ENCODE measurements at places on chromosomes 13 and 19.

GRCh38 chr13:30039511-30039911 lies 189.1 kb upstream of the UBL3 start:
- no peak for DNase-seq

DNA sequence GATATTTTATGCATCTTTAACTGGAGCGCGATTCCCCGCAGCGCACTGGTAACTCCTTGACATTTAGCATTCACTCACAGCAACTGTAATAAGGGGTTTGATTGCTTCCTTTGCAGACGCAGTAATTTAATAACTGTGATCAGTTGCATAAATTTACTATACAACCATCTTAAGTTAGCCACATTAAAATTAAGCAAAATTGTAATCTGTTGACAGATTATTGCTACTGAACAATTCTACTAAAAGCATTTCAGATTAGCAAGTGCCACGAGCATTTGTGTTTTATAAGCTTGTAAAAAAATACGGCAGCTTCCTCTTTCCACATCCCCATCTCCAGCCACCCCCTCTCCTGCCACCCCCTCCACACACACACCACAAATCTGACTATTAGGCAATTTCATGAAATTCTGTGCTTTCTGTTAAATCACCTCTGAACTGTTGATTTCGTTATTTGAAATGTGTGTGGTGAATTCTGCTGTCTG lies 44.4 kb downstream of the TSHZ3 start:
- DNase-seq = no peak

GRCh38 chr13:112392719-112393118 lies 16.6 kb downstream of the SPACA7 start:
- no peak for DNase-seq

DNA sequence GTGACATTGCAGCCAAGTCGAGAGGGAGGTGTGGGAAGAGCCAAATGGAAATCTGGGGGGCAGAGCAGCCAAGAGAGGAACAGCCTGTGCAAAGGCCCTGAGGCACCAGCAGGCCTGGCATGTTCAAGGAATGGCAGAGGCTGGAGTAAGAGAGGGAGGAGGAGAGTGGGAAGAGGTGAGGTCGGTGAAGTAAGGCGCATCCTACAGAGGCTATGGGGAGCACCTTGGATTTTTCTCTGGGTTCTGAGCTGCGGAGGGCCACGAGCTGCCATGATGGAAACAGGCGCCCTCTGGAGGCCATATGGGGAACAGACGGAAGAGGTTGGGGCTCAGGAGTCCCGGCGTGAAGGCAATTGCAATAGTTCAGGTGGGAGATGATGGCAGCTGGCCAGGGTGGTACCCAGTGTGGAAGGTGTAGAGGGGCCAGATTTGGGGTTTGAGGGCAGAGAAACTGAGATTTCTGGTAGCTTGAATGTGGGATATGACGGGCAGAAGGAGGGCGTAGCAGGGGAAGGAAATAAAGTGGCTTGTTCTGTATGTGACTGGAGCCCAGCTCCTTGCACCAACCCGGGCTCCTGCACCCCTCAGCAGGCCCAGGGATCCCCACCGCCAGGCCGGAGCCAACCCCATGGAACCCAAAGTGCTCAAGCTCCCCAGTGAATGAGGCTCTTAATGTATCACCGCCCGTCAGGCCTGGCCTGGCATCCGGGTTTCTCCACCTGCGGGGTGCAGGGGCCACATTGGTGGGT lies 20.5 kb upstream of the STRN4 start:
- peak; percentile 76 for DNase-seq

GRCh38 chr13:46683676-46684260 lies 113.2 kb downstream of the ESD start:
- DNase-seq = no peak
